ENCODE measurements at places on chromosomes 5 and 9.

DNA sequence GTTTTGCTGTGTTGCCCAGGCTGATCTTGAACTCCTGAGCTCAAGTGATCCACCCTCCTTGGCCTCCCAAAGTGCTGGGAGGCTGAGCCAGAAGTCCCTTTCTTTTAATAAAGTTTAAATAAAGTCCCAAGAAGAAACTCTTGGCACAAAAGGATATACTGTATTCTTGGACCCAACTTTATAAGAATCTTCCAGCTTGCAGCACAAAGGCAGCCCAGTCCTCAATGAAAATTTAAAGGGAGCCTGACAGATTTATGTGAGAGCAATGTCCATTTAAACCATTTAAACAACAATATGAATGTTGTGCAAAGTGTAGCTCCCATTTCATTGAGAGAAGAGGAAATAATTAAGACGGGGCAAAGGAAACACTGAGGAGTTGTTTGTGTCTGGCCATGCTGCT is 217.0 kb downstream of the DOCK8 start:
- DNase-seq, result no peak
- H3K4me3 ChIP-seq, result no peak overlapping the region
- H3K4me1 ChIP-seq, result 0 out of 2 replicates have a peak, but pooled peaks cover 3% of the 10 kb centered on the region
- no peaks in the 10 kb centered on the region for H3K27me3 ChIP-seq
- no peaks in the 10 kb centered on the region for H3K36me3 ChIP-seq

GRCh38 chr9:124794902-124795491 is 18.1 kb downstream of the OLFML2A start:
- H3K36me3 ChIP-seq, result no peaks in the 10 kb centered on the region
- no peak overlapping the region for H3K4me3 ChIP-seq
- DNase-seq, result peak; percentile 42
- H3K27me3 ChIP-seq, result no peaks in the 10 kb centered on the region
- H3K27ac ChIP-seq, result no peak overlapping the region

DNA sequence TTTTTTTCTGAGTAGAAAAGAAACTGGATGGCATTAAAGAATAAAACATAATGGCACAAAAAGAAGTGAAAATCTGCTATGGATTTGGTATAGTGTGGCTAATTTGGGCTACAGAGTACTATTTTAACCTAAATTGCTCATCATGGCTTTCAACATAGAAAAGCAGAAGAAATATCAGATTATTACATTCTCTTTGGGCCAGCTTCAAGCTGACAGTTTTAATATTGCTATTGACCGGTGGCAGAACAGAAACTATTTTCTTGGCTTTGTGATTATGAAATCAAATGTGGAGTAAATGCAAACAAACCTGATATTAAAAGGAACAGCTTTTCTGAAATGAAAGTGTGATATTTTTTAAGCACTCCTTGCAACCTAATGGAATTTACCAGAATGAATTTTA is 301.5 kb downstream of the EPB41L4A start:
- H3K36me3 ChIP-seq, result no peaks in the 10 kb centered on the region
- H3K4me1 ChIP-seq, result no peaks in the 10 kb centered on the region
- no peak overlapping the region for H3K27ac ChIP-seq
- H3K27me3 ChIP-seq, result no peaks in the 10 kb centered on the region
- no peak for DNase-seq

DNA sequence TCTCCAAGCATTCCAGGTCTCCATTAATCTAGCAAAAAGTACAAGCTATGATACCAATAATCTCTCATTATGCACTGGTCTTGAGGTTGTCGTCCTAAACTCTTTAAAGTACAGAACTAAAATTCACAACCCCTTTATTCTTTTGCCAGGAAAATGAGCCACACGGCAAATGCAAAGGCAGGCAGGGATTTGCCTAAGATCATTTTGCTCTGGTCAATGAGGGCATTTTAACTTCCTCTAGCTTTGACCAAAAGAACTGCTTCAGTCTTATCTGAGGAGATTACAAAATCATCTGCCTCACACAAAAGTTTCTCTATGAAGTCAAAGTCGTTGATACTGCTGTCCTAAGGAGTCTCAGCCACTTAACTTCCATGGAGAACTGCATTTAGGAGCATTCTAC is 51.8 kb downstream of the EPB41L4B start:
- H3K4me3 ChIP-seq, result no peak overlapping the region
- 0 out of 2 replicates have a peak, but pooled peaks cover 4% of the 10 kb centered on the region for H3K36me3 ChIP-seq
- H3K4me1 ChIP-seq, result peaks cover 18% of the 10 kb centered on the region

Measured in PC-3 (cell line).